Nucleus accumbens (tissue), 56 donors: ENCODE measurements at places on chromosomes 7 and 10.

GRCh38 chr7:65809982-65810288 is 62.9 kb upstream of the VKORC1L1 start:
- no peak for DNase-seq

GRCh38 chr10:103729851-103730250 is 125.5 kb downstream of the SH3PXD2A start:
- no peak for DNase-seq

GRCh38 chr10:17213646-17214349 is 12.3 kb upstream of the TRDMT1 start:
- no peak for DNase-seq

GRCh38 chr7:40283391-40283790 is 148.6 kb downstream of the SUGCT start:
- DNase-seq: no peak

GRCh38 chr10:33618196-33618595 is 283.7 kb upstream of the NRP1 start:
- DNase-seq: no peak

GRCh38 chr7:98679741-98680140 is 62.7 kb downstream of the NPTX2 start:
- no peak for DNase-seq

DNA sequence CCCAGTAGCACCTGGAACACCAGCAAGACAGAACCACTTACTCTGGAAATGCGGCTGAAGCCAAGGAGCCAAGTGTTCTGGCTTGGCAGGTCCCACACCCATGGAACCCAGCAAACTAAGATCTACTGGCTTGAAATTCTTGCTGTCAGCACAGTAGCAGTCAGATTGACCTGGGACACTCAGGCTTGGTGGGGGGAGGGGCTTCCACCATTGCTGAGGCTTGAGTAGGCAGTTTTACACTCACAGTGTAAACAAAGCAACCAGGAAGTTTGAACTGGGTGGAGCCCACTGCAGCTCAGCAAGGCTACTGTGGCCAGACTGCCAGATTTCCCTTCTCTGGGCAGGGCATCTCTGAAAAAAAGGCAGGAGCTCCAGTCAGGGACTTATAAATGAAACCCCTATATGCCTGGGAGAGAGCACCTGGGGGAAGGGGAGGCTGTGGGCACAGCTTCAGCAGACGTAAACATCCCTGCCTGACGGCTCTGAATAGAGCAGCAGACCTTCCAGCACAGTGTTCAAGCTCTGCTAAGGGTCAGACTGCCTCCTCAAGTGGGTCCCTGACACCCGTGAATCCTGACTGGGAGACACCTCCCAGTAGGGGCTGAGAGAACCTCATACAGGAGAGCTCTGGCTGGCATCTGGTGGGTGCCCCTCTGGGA is 121.2 kb downstream of the MTERF1 start:
- DNase-seq: no peak

DNA sequence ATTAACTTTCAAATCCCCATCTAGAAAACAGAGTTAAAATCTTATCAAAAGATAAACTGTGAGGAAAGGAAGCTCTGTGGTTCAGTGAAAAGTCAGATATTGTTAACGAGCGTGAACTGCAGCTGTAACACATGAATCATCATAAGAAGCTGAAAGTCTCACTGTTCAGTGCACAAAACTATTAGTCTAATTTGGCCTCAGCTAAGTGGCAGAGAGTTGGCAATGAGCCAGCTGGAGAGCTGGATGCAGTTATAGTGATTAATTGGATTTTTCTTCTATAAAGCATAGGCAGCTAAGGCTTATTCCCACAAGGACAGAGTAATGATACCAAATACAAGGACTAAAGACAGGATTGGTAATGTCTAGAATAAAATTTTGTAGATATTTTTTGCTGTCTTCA is 101.1 kb upstream of the ABCB5 start:
- no peak for DNase-seq

DNA sequence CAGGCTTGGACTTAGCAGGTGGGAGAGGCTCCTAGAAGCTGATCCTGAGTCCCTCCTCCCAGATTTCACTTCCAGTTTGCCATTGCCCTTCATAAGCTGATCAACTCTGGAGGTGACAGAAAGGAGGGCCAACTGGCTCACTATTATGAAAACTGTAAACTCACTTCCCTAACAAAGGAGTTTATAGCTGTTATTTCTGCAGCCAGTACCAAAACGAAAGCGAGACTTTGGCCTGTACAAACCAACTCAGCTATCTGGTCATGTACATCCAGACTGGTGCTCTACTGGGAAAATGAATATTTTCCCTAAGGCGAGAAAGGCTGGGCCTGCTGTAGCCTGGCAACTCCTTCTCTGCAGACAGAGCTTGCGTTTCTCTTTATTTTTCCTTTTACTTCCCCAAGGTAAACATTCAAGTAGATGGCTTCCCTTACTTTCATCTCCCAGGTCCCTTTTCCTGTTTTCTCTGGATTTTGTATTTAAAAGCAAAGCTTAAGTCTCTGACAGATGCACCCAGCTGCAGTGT is 54.7 kb downstream of the GALNT17 start:
- no peak for DNase-seq

DNA sequence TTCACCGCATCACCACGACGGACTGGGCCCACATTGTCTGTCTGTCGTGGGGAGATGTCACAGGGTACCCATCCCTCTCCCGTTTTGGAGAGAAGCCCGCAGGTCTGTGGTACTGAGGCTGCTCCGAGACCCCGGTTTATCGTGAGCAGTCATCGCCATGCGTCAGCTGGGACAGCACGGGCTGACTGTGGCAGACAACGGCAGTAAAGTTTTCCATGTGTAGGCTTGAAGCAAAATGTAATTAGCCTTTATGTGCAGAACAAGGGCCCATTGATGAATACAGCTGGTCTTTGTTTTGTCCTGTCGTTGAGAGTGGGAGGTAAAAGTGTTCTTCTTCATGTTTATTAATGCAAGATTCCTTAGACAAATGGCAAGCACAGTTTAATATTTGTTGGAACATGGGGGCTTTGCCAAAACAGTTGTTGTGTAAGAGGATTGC is 167.4 kb upstream of the SH2B2 start:
- DNase-seq: no peak

DNA sequence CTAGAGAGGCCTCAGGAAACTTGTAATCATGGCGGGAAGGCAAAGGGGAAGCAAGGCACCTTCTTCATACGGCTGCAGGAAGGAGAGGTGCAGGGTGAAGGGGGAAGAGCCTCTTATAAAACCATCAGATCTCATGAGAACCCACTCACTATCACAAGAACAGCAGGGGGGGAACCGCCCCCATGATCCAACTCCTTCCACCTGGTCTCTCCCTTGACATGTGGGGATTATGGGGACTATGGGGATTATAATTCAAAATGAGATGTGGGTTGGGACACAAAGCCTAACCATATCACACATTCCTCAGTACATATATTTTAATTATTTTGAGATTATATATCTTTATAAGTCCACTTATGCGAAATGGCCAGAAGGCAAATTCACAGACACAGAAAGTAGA is 8.9 kb downstream of the HK1 start:
- DNase-seq: no peak

- DNase-seq: no peak
Measured at GRCh38 chr7:69678494-69679187, 80.4 kb downstream of the AUTS2 start.

- DNase-seq: no peak
Measured at GRCh38 chr10:48935577-48935976, 4.1 kb downstream of the LRRC18 start.

DNA sequence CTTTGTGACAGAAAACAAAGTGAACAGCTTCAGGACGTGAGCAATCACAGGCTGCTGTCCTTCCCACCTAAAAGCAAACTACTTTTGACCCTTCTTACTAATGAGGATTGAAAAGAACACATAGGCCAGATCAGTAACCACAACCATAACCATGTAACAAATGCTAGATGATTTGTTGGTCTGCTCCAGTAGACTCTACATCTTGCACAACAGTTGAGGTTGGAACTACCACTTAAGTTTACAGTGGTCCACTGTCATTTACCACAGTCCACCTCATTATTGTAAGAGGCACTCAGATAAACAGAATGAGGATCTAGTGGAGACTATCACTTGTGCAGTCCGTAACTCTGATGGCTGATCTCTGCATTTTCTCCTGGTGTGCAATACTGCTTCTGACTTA is 27.8 kb downstream of the NET1 start:
- DNase-seq: no peak

DNA sequence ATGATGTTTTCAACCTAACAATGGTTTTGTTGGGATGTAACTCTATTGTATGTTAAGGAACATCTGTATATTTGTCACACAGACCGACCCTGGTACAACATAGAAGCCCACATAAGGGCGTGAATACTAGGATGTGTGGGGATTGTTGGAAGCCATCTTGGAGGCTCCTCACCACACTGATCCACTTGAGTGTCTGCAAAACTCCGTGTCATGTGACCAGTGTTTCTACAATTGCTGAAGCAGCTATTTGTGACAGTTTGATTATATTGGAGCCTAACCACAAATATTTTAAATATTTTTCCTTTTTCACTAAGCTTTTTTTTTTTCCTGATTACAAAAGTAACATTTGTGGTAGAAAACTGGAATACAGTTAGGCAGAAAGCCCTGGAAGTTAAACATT is 27.9 kb downstream of the RALA start:
- DNase-seq: no peak

- no peak for DNase-seq
Measured at GRCh38 chr7:82430500-82431465, 12.8 kb downstream of the CACNA2D1 start.

DNA sequence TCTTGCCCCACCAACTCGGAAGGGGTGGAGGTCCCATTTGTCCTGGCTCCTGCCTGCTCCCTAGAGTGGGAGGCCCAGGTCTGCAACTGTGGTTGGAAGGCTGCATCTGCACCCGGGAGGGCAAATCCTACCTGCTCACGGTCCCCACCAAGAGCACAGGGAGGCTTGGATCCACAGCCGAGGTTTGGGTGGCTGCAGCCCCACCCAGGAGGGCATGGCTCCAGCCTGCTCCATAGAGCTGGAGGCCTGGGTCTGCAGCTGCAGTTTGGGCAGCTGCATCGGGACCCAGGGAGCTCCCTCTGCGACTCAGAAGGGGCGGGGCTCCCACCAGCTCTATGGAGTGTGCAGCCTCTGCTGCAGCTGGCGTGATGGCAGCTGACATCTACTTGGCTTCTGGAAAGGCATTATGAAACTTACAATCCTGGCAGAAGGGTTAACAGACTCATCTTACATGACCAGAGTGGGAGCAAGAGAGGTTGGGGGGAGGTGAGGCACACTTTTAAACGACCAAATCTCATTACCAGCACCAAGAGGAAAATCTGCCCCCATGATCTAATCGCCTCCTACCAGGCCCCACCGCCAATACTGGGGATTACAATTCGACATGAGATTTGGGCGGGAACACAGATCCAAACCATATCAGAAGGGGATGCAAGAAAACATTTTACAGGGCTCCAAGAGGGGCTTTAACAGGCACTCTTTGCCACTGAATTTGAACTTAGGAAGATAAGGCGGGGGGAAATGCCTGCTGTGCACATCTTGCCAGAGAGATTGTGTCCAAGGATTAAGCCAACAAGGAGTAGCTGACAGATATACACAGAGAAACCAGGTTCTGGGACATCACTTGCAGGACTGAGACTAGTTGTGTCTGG is 8.2 kb upstream of the BLVRA start:
- no peak for DNase-seq

DNA sequence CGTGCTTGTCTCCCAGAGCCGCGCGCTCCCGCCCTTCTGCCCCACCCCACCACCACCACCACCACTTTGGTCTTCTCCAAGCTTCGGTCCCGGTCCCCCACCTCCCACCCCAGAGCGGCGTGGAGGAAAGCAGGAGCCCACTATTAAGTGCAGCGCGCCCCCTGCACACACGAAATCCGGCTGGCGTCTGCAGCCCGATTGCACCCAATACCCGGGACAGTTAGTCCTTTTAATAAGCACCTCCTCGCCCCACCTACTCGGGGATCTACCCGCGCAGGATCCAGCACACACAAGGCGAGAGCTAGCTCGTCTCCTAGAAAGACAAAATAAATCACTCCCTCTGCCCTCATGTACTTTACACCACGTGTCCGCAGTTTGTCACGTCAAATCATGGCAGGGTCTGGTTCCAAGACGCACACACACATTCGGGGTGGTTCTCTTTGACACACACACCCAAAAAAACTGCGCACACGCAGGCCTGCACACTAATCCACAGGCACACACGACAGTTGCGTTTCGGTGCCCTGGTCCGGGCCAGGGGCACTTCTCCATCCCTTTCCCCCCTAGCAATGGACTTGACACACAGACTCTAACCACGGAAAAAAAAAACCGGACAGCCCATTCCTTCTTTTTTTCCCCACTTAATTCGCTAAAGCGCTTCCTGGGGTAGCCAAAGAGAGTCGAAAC is 1.6 kb downstream of the SFMBT2 start:
- peak; percentile 71 for DNase-seq

- no peak for DNase-seq
Measured at GRCh38 chr10:6136215-6137201, 47.7 kb downstream of the RBM17 start.

DNA sequence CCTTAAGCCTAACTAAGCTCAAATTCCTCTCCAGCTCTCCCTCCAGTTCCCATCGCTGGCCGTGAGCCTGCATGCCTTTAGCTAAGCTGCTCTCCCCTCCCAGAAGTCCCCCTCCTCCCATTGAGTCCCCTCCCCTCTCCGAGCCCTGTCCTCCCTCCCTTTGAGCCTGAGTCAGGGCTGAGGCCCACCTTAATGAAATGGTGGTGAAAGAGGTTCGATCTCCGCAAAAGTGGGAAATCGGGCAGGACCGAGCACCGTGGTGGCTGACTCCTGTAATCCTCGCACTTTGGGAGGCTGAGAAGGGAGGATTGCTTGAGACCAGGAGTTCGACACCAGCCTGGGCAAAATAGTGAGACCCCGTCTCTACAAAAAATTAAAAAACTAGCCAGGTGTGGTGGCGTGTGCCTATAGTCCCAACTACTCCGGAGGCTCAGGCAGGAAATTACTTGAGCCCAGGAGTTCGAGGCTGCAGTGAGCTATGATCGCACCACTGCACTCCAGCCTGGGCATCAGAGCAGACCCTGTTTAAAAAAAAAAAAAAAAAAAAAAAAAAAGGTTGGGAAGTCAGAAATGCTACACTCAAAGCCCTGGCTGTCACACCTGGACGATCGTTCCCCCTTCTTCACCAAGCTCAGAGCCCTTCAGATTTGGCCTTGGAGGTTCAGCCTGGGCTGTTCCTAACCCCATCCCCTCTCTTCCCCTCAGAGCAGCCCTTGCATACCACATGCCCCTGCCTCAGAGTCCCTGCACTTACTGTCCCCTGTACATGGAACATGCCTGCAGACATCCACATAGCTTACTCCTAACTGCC is 995 bp upstream of the CLDN3 start:
- DNase-seq: no peak

DNA sequence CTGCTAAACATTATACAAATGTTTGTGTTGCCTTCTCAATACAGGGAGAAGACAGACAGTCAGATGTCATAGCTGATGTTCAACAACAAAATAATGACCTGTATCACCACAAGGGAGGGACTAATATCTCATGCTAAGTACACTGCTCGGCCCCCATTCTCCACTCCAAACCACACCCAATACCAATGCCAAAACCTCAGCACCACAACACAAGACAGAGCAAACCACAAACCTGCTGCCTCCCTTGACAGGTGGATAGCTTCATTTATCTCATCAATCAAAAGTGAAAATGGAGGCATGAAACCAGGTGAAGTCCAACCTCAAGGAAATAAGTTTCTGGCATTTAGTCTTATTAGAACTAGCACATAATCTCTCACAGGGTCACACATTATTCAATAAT is 109.5 kb downstream of the PARD3 start:
- no peak for DNase-seq

GRCh38 chr7:33452805-33453502 is 323.6 kb downstream of the BBS9 start:
- no peak for DNase-seq
